ENCODE measurements at places on chromosomes 1 and 21.

DNA sequence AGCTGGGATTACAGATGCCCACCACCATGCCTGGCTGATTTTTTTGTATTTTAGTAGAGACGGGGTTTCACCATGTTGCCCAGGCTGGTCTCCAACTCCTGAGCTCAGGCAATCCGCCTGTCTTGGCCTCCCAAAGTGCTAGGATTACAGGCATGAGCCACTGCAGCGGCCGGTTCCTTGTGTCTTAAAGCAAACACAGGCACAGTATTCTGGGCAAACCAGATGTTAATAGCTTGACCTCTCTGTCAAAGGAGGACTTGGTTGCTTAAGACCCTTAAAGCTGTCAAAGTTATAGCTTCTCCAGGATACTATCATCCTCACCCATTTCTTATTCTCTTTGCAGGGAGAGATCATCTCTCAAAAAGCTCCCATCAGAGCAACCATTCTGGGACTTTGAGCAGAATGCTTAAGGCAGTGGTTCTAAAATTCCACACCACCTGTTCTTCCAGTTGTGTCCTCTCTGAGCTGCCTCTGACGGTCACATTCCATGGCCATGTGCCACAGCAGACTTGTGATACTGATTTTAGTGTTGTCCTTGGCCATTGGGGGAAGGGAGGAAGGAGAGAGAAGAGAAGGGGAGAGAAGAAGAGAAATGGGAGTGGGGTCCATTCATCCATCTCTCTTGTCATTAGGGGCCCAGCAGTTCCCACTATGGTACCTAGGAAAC is 81.8 kb downstream of the PBX1 start:
- DNase-seq, result no peak

DNA sequence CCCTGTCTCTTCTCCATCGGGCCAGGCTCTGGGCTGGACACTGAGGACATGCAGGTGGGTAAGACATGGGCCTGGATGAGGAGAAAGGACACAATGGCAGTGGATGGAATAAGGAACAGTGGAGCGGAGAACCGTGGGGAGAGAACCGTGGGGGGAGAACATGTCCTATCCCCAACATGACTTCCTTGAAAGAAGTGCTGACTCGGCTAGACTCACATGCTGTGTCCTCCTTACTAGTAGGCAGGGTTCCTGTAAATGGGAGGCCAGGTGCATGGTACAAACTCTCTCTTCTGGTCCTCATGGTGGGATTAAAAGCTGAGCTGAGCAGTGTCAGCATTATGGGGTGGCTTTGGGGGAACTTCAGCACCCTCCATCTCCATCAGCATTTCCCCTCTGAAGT is 137.4 kb upstream of the CSF3R start:
- no peak for DNase-seq

- DNase-seq, result no peak
These were observed 94.2 kb downstream of the DISC1 start for GRCh38 chr1:231720652-231721325.

DNA sequence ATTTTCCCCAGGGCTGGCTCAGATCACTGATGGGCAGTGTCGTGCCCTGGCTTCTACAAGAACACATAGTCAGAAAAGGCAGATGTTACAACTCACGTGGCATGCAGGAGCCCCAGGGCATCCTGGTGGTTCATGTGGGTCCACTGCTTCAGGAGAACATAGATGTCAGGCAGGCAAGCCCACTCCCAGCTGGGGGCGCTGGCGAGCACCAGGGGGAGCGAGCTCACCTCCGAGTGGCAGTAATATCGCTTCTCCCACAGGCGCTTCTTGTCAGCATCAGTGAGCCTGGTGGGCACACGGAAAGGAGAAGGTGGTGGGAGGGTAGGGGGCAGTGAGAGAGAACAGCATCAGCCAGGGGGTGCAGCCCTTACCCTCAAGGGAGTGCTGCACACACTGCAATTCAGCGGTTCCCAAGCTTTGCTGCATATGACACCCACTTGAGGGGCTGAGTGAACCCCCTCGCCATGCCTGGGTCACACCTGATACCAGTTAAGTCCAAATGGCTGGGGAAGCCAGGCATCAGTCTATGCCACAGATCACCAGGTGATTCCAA is 34.3 kb upstream of the PPP1R15B start:
- peak; percentile 28 for DNase-seq

GRCh38 chr21:30900881-30901280 is 19.5 kb upstream of the KRTAP11-1 start:
- no peak for DNase-seq

DNA sequence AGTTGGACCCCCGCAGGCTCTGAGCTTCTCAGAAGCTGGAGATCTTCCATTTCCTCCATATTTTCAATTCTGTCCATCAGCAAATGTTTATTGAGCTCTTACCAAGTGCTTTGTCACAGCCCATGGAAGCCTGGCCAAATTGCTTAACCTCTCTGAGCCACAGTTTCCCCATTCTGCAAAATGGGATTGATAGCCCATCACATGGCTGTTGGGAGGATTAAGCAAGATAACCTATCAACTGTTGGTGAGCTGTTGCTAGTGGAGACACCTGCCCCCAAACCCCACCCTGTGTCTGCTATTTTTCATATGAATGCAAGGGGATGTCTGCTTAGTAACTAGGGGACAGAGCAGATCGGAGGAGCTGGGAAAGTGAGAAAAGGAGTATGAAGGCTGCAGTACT is 38.3 kb downstream of the CD34 start:
- no peak for DNase-seq

Measured in iris pigment epithelial cell (primary cell).